ENCODE measurements at places on chromosomes 2 and 18.

DNA sequence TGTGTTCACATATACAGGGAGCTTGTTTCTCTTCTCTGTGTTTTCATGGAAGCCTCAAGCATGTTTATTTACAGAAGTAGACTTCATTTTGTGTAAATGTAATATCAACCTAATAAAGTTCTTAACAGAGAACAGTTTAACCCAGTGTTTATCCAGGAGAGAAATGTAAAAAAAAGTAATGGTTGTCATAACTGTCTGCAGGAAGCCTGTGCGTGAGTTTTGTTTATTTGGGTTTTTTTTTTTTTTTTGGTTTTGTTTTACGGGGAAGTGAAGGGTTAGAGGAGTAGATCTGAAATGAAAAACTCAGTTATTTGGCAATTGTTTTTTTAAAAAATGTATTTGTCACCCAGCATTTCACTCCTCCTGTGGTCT, 124.7 kb downstream of the RAPGEF4 start:
- DNase-seq: no peak

DNA sequence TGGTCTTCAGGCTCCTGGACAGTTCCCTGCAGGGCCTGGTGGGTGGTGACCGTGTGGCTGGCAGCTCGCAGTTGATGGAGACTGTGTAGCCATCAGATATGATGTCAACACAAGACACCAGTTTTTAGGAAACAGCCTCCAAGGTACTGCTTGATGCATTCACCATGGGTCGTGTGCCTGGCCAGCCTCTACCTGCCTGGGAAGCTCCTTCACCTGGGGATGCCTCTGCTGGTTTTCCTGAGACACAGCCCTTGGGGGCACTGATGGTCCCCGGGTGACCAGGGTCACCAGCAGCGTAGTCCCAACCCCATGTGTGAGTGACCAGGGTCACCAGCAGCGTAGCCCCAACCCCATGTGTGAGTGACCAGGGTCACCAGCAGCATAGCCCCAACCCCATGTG, 33.6 kb upstream of the KCNG2 start:
- DNase-seq: no peak

GRCh38 chr2:240421381-240421780, 14.1 kb upstream of the GPC1 start:
- no peak for DNase-seq

GRCh38 chr2:68689553-68690537, 44.8 kb upstream of the ARHGAP25 start:
- DNase-seq: peak; percentile 35

DNA sequence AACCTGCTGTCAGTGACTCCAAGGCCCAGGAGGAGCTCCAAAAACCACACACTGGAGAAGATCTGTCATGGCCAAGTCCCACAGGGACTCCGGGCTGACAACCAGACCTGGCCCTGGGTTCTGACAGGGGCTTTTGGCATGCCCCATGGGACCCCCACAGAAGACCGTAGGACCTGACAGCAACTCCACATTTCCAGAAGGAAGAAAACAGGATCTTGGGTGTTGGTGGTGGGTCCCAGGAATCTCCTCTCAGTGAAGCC, 275.9 kb upstream of the HS6ST1 start:
- DNase-seq: no peak

GRCh38 chr2:190802626-190803209, 77.9 kb upstream of the GLS start:
- DNase-seq: no peak

DNA sequence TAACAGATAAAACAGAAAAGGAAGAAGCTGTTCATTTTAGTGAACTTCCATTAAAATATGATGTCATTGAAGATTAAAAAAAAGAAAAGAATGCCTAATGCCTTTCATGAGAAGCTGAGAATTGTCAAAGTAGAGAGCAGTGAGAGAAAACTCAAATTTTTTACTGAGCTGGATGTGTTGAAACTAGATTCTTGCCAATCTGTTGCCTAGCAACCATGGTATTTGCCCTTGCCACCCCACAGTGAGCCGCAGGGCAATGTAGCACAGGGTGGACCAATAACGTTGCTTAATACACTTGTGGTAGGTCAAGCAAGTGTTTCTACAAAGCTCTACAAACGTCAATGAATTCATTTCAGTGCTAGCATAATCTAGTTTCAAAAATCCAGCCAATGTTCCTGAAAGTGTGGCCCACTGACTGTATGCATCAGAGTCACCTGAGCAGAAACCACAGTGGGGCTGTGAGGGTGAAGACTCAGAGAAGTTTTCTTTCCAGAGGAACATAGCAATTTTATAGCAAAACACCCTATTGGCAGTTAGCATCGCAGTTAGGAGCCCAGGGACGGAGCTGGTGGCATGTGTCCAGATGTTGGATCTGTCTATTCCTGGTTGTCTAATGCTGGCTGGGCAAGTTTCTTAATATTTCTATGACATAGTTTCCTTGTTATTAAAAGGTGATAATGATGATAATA, 132.2 kb downstream of the DOCK10 start:
- DNase-seq: peak; percentile 82

- DNase-seq: no peak
Measured at GRCh38 chr2:150605664-150606063, 118.2 kb upstream of the RND3 start.
